DMS 273 treated with DMSO at 0.1 percent for 48 hours (cell line): ENCODE measurements at places on chromosomes 4 and X.

- no peak for DNase-seq
Observed at GRCh38 chr4:129261584-129261983, 165.6 kb downstream of the C4orf33 start.

- DNase-seq, result no peak
Observed at GRCh38 chr4:36313301-36313700, 31.9 kb downstream of the DTHD1 start.

GRCh38 chr4:134762053-134762452 lies 560.5 kb upstream of the PABPC4L start:
- no peak for DNase-seq

DNA sequence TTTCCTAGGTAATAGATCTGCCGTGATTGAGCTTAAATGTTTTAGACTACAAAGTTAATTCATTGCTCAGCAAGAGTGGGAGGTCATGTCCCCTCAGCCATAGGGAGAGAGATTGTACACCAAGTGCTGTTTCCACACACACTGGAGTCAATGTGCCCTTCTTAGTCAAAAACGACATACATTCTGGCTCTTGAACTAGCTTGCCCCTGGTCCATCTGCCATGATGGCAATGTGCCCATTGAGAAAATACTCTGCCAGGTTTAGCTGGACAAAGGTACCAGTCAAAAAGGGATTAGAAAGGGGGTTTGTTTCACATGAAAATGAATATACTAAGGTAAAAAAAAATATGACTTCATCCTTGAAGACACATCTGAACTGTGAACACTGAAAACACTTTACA lies 377.1 kb upstream of the ADGRL3 start:
- DNase-seq, result peak; percentile 39

DNA sequence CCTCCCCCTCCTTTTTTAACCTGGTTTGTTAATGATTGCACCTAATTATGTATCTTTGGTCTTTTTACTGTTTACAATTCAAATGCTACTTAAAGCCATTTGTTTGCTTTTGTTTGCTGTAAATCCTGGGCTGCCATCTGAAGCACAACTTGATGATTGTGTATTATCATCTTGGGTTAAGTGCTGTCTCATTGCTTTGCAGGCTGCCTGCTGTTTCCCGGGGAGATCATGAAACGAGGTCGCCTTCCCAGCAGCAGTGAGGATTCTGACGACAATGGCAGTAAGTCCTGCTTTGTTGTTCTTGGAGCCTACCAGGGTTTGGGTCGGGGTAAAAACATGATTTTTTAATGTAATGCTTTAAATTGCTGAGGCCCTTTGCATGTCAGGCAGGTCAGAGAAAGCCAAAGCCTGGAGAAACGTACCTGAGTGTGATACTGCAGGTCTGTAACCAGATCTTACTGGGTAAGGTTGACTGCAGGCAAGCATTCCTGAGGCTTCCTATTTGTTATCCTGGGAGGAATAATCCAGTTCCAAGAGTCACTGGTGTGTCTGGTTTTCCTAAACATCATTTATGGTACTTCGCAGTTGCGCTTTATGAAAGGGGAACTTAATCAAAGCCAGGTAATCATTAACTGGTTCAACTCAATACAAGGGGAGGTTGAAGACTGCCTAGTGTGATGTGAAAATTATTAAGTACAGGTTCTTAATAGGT lies 22.2 kb downstream of the JADE1 start:
- no peak for DNase-seq
